Esophagus squamous epithelium (tissue), 5 donors: ENCODE measurements at places on chromosomes 1 and 21.

- DNase-seq = no peak
Measured at GRCh38 chr1:203080456-203080855, 5.4 kb downstream of the MYOG start.

- no peak for DNase-seq
Measured at GRCh38 chr1:153520818-153521476, 14.8 kb downstream of the S100A6 start.

GRCh38 chr21:37339552-37339939, 27.0 kb upstream of the DYRK1A start:
- DNase-seq = no peak

- no peak for DNase-seq
Measured at GRCh38 chr1:21320410-21321108, 30.3 kb upstream of the ECE1 start.

DNA sequence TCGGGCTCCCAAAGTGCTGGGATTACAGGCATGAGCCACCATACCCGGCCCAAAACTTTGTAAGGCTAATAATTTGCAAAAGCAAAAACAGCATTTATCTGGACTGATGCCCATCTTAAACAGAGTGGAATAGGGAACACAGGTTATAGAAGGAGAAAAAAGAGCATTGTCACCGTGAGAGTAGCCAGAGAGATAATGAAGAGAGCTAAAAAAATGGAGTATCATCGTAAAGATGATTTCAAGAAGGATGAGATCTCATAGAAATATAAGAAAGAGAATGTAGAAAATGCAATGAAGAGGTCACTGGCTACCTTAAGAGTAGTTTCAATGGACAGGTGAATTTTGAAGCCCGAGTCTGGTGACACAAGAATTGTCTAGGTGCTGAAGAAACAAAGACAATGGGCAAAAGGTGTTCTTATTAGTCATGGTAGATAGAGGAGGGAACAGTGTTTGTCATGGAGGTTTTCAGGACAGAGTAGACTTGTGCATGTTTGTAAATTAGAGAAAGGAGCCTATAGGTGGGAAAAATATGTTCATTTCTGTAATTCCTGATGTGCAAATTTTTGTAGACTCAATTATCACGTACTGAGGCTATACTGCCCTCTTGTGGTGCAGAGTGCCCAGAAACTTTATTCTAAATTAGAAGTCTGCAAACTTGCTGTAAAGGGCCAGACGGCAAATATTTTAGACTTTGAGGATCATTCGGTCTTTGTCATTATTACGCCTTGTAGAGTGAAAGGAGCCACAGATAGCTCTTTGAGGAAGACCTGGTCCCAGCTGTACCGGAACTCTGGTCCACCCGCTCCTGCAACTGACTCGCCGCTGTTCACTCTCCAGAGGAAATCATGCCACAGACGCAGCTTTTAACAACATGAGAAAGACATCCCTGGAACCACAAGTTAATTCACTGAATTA, 8.1 kb upstream of the TMEM183A start:
- no peak for DNase-seq

GRCh38 chr1:9397997-9398526, 105.4 kb downstream of the SPSB1 start:
- no peak for DNase-seq

DNA sequence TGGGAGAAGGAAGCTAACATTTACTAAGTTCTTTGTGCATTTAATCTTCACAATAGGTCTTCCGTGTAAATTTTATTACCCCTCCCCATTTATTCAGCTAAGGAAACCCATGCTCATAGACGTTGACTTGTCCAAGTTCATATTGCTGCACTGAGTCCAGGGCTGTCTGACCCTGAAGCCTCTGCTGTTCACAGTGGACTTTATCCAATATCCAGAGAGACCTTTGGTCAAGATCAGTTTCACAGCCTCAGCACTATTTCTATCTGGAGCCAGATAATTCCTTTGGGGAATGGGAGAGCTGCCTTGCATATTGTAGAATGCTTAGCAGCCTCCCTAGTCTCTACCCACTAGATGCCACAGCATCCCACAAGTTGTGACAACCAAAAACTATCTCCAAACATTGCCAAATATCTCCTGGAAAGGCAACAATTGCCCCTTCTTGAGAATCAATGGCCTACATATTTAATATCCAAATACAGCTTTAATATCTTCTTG, 26.4 kb downstream of the ILDR2 start:
- no peak for DNase-seq

DNA sequence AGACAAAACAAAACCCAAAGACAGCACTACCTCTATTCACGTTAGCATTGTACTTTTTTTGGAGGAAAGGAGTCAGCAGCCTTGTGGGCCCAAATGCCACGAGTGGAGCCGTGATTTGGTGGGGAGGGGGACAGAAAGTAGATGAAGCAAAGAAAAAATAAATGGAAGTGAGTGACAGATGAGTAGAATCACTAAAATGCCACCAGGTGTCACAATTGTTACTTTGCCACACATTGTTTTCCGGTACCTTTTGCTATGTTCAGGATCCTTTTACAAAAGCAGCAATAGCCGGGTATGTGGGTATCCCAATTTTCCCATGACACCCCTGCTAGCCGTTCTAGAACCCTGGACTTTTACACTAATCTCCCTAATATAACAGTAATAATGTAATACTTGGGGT, 85.0 kb upstream of the AK4 start:
- DNase-seq = no peak

DNA sequence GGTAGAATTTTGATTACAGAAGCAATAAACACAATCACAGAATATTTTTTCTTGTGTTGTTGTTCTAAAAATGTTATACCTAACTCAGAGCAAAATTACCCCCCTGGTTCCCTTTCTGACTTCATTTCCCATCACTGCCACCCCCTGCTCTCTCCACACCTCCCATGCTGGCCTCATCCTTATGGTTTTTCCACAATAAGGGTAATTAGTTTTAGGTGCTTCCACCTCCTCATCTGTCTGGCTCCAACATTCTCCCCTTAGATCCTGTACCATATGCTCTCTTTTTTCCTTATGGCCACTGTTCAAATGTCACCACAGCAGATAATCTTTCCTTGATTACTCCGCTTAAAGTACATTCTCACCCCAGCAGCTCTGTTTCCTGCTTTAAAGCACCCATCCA, 2208.6 kb downstream of the MRPL39 start:
- DNase-seq = no peak

DNA sequence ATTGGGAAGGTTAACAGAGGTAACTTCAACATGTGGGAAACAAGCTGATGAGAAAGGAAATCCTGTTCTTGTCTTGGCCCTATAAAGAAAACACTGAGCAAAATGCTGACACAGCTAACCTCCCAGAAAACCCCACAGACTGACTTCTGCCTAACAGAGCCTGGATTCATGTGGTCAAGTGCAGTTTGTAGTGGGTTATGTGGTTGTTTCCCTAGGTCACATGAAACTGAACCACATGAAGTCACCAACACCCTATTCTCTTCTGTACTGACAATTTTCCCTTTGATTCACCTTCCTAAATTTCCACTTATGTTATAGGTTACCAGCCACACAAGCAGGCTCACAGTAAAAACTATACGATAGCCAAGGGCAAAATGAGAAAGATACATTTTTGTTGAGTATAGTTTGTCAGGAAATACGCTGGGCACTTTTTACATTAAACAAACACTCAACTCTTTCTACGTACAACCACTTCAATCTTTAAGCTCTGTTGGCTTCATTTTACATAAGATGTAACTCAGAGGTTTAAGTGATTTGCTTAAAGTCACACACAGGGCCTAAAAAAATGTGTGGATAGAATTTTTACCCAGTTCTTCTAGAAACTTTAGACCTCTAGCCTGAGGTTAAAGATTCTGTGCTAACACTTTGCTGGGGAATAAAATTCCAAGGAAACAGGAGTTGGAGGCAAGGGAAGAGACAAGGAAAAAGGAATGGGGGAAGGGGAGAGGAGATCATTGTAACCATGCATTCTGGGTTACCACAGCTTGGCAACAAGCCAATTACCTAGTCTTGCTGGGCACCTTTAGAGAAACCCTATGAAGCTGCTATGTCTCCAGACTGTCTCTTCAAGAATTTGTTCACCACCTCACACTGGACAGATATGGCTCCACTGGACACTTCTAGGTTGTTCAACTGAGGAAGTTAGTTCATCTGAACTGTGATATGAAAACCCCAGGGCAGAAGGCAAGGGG, 601.6 kb upstream of the USP24 start:
- DNase-seq = no peak

GRCh38 chr1:173175514-173176145, 31.5 kb downstream of the TNFSF4 start:
- no peak for DNase-seq

GRCh38 chr1:156421062-156421938, 52.3 kb downstream of the RHBG start:
- DNase-seq = no peak

DNA sequence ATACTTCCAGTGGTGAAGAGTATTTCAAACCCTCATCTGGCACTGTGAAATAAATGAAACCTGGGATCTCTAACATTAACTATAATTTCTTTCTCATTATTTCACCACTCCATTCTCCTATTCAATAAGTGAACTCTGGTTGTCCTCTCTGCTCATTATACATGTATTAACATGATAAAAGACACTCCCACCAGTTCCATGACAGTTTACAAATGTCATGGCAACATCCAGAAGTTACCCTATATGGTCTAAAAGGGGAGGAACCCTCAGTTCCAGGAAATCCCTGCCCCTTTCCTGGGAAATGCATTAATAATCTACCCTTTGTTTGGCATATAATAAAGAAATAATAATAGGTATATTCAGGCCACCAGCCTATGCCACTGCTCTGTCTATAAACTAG, 62.7 kb upstream of the BRINP3 start:
- no peak for DNase-seq

- DNase-seq = no peak
Measured at GRCh38 chr1:204112876-204113730, 38.7 kb downstream of the ETNK2 start.

- DNase-seq = no peak
Measured at GRCh38 chr1:116075575-116075974, 35.6 kb upstream of the MAB21L3 start.

GRCh38 chr1:89995598-89996449, 914 bp downstream of the ZNF326 start:
- no peak for DNase-seq

DNA sequence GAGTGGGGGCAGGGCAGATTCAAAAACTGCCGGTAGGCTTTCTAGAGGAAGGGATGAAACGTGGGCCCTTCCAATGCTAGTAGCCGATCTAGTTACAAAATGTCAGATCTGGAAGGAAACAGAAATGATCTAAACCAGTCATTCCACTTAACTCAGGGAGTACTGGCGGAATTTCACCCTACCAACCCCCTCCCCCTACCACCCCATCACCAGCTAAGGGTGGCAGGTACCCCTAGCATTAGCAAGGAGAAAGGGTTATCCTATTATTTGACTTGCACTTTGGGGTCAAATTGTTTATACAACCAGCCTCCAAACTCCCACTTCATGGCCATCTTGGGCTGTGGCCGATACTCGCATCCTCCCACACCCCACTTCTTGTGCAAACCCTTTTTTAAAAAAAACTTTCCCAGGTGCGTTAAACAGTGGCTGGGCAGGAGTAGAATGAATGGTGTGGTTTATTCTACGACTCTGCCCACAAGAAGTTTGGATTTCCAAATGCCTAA, 644 bp upstream of the MRPL24 start:
- no peak for DNase-seq

- DNase-seq = no peak
Measured at GRCh38 chr1:44786841-44787426, 1.0 kb downstream of the BEST4 start.

- no peak for DNase-seq
Measured at GRCh38 chr1:34603594-34603993, 151.3 kb upstream of the GJB5 start.

GRCh38 chr1:112006416-112007025, 17.1 kb upstream of the KCND3 start:
- no peak for DNase-seq

DNA sequence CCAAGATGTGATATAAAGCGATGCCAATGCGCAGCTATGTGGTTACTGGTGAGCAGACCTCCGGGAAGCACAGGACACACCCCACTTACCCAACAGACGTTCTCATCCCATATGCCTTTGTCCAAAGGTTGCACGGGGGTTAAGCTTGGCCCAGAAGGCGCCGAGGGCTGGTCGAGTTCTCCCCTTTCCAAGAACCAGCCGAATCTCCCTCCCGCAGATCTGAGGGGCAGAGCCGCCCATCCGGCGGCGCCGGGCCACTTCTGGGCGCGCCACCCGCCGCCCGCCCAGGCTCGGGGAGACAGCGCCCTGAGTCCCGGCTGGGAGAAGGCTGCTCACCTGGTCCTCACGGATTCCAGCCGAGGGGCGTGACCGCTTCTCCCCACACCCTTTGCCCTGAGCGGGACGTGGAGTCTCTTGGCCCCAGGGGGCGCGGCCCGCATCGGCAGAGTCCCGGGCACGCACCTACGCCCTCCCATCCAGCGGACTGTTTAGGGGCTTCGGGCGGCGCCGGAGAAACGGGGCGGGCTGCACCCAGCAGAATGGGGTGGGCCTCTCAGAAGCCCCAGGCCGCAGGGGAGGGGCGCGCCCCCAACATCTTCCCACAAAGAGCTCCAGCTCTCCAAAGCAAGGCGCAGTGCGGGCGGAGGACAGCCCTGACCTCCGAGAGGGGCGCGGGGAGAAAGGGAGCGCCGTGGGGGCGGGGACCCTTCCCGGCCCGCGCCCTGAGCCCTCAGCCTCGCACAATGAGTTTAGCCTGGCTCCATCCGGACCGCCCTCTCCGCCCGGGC, 615 bp downstream of the GPR161 start:
- no peak for DNase-seq

DNA sequence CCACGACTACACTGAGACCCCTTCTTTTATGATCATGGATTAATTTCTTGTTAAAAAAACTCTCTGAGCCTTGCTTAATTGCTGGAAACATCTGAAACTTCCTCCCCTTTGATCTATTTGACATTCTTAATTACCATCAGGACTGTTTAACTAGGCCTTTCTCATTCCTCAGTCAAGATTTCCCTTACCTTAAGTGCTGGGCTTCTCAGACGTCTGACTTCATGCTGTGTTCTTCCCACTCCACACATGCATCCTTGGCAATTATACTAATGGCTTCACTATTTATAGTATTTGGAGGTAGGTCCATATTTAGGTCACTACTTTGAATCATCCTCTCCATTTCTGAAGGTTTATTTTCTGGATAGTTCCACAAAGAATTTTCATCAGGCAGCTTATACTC, 341.3 kb upstream of the TMPRSS15 start:
- DNase-seq = no peak

DNA sequence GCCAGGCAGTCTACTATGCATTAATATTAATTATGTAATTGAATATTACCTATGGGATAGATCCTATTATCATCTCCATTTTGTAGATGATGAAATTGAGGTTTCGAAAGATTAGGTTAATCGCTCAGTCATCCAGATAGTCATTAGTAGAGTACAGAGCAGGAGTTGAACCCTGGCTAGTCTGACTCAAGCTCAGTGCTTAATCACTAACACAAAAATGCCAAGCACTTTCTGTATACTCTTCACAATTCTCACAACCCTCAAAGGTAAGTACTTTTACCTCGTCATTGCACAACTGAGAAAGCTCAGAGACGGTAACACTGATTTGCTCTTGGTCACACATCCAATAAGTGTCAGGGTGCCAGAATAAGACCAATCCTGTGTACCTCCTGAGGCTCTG, 280.2 kb upstream of the PLXNA2 start:
- no peak for DNase-seq

- DNase-seq = no peak
Measured at GRCh38 chr1:227885135-227885647, 62.5 kb downstream of the WNT9A start.
